ENCODE measurements at places on chromosomes 4 and X. TPM values are rescaled to one million over a fixed set of nuclear protein-coding genes. Genes with fewer than 3 reads are reported as not detected.
A peak's percentile ranks its signal among the peaks of the same experiment; 100 is the strongest.

- DNase-seq: no peak
These were observed 20.1 kb downstream of the SPON2 start for GRCh38 chr4:1152290-1152689.

DNA sequence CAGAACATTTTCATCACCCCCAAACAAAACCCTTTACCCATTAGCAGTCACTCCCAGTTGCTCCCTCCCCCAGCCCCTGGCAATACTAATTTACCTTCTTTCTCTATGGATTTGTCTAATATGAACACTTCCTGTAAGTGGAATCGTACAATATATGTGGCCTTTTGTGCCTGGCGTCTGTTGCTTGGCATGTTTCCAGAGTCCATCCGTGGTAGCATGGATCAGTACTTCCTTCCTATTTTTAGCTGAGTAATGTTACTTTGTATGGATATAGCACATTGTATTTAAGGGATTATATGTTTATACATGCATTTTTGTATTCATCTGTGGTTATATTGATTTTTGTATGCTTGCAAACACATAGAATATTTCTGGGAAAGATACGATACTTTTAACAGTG, 48.2 kb downstream of the PPEF1 start:
- DNase-seq: no peak

- DNase-seq: no peak
These were observed 64.5 kb upstream of the WDR1 start for GRCh38 chr4:10180927-10181744.

DNA sequence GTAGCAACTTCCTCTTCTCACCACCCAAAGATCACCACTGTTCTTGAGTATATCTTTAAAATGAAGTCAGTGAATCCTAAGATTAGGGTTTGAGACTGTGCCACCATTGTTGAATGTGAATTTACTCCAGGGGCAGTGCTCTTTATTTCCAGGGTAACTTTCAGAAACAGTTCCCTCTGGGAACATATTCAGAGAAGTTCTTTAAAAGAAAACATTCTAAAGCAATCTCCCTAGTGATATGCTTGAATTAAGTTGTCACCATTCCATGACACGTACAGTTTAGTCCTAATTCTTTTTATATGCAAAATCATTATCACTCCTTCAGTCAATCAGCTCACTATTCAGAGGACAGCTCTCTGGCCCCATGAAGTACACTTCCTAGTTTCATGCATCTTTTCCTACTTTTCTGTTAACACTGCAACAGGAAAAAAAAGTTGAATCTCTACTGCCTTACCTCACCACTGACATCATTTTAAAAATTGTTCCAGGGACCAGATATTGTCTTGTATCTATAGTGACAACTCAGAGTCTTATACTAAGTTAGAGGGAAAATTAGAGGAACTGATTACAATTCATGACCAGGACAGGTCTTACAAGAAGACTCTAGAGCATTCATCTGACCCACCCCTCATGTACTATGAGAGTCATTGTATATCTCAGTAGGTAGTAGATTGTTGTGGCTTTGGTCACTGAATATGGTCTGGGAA, 49.8 kb downstream of the PARM1 start:
- no peak for DNase-seq

DNA sequence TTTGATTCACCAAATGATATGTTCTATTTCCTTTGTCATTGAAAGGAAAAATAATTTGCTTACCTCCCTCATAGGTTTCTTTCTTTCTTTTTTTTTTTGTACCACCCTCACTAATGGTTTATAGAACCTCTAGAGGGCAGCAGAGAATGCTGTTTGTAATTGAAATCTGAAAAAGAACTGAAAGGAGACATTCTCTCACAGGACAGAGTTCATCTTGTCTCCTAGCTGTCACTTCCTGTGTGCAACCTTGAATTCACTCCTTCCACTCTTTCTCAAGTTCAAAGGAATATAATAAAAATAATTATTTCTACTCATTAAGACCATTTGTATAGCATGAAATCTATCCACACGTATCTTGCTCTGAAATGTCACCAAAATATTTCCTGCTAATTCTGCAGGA, 51.0 kb downstream of the GUCY1B1 start:
- peak; percentile 52 for DNase-seq

GRCh38 chrX:43278440-43278839, 377.7 kb upstream of the MAOA start:
- no peak for DNase-seq

DNA sequence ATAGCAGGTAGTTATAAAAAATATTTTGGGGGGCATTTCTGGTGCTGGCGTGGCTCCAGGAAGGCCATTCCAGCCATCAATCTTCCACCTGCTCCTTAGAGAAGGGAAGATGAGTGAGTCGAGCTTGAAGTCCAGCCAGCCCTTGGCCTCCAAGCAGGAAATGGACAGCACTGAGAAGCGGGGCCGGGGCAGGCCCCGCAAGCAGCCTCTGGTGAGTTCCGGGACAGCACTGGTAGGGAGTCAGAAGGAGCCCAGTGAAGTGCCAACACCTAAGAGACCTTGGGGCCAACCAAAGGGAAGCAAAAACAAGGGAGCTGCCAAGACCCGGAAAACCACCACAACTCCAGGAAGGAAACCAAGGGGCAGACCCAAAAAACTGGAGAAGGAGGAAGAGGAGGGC, 29.2 kb upstream of the COX18 start:
- no peak for DNase-seq

DNA sequence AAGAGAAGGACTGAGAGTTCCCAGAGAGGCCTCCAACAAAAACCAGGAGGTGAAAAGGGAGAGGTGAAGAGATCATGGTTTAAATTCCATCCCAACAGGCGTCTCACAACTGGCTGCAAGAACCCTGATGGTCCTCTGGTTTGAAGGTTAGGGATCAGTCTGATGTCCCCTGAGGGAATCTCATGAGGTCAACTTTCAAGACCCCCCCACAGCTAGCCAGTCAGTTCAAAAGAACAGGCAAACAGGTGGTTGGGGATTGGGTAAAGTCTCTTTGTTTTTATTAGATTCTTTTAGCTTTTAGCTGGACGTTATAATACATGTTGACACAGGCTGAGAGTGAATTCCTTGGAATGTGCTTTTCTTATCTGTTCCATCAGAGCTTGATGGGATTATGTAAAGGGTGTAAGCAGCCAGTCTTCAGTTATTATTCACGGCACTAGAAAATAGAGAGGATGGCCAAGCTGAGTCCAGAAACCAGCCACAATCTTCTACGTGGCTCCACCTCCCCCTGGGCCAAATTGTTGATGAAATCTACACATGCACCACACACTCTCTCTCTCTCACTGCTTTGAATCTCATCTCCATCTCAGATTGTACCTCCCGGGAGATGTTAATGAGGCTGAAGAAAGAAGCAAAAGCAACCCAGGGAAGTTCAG, 20.8 kb downstream of the ENPP6 start:
- DNase-seq: no peak

GRCh38 chr4:58734030-58734674, 1624.0 kb upstream of the IGFBP7 start:
- no peak for DNase-seq

- DNase-seq: peak; percentile 91
These were observed 78.1 kb downstream of the RLIM start for GRCh38 chrX:74536152-74536831.

DNA sequence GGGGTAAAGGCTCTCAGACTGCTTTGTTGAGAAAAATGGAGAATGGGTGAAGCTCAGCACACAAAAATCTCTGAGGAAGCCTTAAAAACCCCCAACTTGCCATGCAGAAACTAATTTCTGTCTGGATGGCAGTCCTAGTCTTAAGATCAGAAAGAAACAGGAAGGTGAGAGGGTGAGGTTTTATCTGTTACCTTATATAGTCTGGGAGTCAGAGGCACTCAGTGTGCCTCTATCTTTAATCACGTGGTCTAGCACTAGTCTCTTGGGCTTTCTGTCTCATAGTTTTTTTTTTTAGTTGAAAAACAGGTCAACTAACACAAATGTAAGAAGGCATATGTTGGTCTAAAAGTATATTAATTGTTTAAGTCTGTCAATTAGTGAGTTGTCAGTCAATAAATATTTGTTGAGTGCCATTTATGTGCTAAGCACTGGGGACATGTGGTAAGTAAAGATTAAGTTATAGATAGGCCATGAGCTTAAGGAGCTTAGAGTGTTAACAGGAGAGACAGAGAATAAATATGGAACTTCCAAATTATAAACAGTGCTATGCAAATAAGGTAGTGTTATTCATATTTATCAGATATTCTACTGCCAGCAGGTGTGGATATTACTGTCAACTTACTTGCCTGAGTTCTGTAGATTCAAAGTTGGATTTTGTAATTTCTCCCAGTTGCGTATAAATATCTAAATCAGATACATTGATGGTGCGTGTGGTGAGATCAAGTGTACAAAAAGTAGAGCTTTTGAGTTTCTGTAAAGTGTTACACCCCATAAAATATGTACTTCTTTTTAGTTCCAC, 7.0 kb downstream of the CYBB start:
- DNase-seq: no peak

DNA sequence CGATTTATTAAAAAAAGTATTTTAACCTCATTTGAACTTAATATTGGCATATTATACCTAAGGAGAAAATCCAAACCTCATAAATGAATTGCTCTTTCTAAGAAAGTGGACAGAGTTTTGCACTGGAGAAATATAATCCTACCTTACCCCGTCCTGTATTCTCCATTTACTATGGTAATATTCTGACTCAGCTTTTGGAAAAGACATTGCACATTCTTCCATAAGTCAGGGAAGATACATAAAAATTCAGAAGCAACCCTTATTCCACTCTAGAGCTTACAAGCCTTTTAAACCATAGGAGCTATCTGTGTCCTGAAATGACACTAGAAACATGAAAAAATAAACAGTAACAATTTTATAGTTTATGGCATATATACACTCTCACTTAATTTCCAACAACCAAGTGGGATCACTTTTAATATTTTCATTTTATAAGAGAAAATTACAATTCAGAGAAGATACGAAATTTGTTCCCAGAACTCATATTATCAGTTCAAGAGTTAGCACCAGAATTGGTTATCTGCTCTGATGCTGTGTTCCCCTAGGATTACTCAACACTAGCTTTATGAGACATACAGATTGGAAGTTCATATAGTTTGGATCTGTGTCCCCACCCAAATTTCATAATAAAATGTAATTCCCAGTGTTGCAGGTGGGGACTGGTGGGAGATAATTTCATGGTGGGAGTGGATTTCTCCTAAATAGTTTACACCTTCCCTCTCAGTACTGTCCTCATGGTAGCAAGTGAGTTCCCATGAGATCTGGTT, 359.4 kb downstream of the ARAP2 start:
- DNase-seq: no peak

DNA sequence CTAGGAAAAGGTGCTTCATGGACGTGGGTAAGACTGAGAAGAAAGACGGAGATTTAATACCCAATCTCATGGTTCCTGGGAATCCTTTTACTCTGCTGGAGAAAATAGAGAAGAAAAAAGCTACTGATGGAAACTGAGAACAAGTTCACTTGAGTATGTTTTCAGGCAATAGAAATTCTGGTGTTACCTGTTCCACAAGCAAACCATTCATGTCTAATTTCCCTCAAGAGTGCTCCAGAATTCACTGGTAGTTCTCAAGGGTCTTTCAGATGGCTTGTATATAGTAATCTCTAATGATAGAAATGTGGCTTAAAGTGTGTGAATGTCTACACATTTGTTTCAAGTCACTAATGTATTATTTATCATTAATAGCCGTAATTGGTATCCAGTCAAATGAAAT, 22.5 kb downstream of the SETD7 start:
- no peak for DNase-seq

GRCh38 chr4:71133491-71133890, 140.0 kb downstream of the DCK start:
- no peak for DNase-seq

GRCh38 chr4:42638993-42639392, 17.9 kb downstream of the ATP8A1 start:
- no peak for DNase-seq

DNA sequence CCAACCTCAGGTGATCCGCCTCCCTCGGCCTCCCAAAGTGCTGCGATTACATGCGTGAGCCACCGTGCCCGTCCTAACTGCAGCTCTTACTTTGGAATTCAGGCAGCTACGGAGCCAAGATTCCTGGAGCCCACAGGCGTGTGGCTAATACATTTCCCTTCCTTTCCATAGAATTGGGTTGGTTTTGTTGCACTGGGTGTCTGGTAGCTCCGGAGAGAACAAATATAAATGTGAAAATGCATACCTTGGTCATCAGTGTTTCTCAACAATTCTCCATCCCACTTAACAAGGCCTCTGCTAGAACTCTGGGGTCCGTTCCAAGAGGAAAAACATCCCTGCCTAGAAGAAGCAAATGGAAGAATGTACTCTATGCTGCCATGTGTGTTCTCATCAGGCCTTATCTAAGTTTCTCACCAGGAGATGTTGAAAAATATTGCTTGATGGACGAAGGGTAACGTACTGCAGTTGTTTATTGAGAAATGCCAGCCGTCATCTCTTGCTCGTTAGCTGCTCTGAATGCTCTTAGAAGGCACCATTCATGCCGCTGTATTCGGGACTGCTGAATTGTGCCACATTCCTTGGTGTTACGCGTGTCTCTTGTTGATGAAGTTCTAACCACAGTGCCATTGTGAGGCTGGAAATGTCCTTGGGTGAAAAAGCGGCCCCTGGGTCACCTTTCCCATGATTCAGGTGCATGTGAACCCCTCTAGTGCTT, 50.5 kb upstream of the CD99 start:
- no peak for DNase-seq

- no peak for DNase-seq
These were observed 221.0 kb upstream of the BCOR start for GRCh38 chrX:40318801-40319200.

DNA sequence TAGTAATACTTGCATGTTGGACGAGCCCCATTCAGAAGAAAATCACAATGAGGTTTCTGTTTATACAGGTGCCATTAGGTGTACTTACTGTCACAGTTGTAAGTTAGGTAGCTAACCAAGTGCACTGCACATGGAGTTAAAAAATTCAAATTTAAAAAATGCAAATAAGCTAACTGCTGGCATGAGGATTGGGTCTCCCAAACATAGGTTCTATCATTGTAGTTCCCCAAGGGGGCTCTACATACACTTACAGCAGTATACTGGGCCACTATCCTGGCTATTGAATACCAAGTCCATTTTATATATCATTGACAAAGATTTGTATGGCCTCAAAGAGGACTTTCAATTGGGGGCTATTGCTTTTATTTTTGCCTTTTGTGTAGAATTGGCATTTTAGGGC, 153.4 kb downstream of the FMR1NB start:
- DNase-seq: no peak

- DNase-seq: no peak
These were observed 9.0 kb downstream of the PHKA1 start for GRCh38 chrX:72705111-72705510.

- no peak for DNase-seq
These were observed 28.1 kb downstream of the FAM9A start for GRCh38 chrX:8773117-8773516.

- no peak for DNase-seq
These were observed 212.7 kb downstream of the SLIT2 start for GRCh38 chr4:20464381-20464780.

GRCh38 chrX:629230-630006, 1.2 kb upstream of the SHOX start:
- DNase-seq: no peak

GRCh38 chr4:171473155-171473554, 340.0 kb upstream of the GALNTL6 start:
- DNase-seq: no peak

EDA2R gene
- polyA plus RNA-seq: 1.1 TPM

RENBP gene
- 4.1 TPM for polyA plus RNA-seq

CCSER1 gene
- 2.6 TPM for polyA plus RNA-seq

TMEM144 gene
- polyA plus RNA-seq: 7.1 TPM

GPRASP1 gene
- polyA plus RNA-seq: 15.6 TPM

HELT gene
- not detected for polyA plus RNA-seq

CXCL3 gene
- 0.84 TPM for polyA plus RNA-seq

TMEM150C gene
- polyA plus RNA-seq: 18.2 TPM
